ENCODE measurements at places on chromosomes 3 and 15. TPM values are rescaled to one million over a fixed set of nuclear protein-coding genes. Genes with fewer than 3 reads are reported as not detected.

Gene CADM2
- 17.8 TPM for total RNA-seq

Gene KBTBD13
- 2.8 TPM for total RNA-seq

Gene PRKCD
- total RNA-seq, result 28.4 TPM

Gene HES1
- 32.2 TPM for total RNA-seq

Gene CCRL2
- 2.5 TPM for total RNA-seq

Gene FMN1
- total RNA-seq, result 1.7 TPM

Gene PSTPIP1
- 6.0 TPM for total RNA-seq

Gene LTF
- total RNA-seq, result 2.3 TPM

Gene GXYLT2
- 34.8 TPM for total RNA-seq

Gene ACOX2
- total RNA-seq, result 23.4 TPM

Gene MYLK
- total RNA-seq, result 36.5 TPM

Gene ZKSCAN7
- total RNA-seq, result 3.1 TPM

Gene HYKK
- total RNA-seq, result 11.0 TPM

Gene GORASP1
- total RNA-seq, result 43.7 TPM

Gene NEK4
- 17.9 TPM for total RNA-seq

Gene DNASE1L3
- 4.0 TPM for total RNA-seq

Gene FHIT
- total RNA-seq, result 18.2 TPM

Gene MCTP2
- total RNA-seq, result 1.2 TPM

Gene ALG3
- 20.2 TPM for total RNA-seq

Gene PIGZ
- 4.0 TPM for total RNA-seq

Gene CPNE9
- 0.31 TPM for total RNA-seq

Measured in right cardiac atrium (tissue), 5 donors.